ENCODE measurements at places on chromosomes 2 and 18.

DNA sequence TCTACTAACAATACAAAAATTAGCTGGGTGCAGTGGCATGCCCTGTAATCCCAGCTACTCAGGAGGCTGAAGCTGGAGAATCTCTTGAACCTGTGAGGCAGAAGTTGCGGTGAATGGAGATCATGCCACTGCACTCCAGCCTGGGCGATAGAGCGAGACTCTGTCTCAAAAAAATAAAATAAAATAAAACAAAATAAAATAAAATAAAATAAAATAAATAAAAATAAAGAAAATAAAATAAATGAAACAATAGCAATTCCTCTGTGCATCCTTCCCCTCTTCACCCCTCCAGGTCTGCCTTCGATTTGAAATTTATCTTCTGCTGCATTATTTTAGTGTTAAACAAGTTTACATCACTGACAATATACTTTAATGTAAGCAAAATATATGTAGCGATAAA lies 63.0 kb upstream of the UXS1 start:
- DNase-seq: no peak

DNA sequence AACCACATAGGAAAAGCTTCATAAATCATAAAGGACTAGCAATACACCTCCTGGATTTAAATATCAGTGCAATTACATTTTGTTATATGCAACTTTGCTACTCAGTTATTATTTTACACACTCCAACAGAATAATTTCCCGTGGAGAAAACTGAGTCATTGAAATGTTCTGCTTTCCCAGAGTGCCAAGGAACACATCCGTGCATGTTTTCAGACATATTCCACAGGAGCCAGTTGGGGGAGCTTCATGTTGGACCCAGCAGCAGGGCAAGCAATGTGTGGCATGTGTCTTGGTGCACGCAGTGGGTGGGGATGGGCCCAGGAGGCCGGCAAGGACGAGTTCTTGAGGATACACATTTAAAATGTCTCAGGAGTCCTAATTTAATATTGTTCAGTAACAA lies 14.4 kb upstream of the SMIM21 start:
- no peak for DNase-seq

DNA sequence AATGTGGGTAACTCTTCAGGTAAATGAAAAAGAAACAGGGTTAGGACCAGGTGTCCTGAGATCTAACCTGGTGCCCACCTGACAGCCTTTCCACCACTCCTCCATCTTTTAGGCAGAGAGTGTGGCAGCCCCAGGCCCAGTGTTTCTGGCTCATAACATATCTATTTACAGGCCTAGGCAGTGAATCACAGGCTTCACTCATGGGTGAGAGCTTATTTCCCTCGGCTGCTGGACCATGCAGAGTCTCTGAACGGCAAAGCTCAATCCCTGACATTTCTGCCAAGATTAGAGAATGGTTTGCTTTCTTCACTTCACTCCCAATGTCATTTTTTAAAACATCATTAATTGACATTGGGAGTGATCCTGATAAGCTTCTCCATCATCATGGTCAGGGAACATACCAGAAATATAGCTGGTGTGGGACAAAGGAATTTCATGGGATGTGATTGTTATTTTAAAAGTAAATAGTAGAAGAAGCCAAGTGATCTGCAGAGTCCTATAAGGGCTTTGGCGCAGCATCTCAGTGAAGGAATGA lies 323.9 kb downstream of the SETBP1 start:
- no peak for DNase-seq

- peak; percentile 76 for DNase-seq
Observed at GRCh38 chr2:37767959-37768925, 96.8 kb upstream of the CDC42EP3 start.

DNA sequence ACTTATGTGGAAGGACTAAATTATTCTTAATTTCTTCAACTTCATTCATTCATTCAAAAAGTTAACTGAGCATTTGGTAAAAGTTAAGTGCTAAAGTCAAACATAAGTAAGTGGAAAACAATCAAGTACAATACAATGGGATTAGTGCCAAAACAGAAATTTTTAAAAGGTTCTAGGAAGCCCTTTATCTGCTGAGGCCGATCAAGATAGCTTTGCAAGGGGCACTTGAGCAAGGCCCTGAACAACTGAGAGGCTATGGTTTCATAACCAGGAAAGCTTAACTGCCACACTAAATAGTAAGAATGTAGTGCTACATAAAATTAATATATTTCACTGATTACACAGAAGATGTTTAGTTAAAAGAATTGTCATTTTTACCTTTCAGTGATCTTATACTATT lies 76.5 kb downstream of the NOL10 start:
- no peak for DNase-seq

GRCh38 chr2:19346983-19347618 lies 11.3 kb downstream of the OSR1 start:
- DNase-seq: no peak

- DNase-seq: no peak
Observed at GRCh38 chr2:38267270-38267925, 109.7 kb downstream of the ATL2 start.

All from HT-29 (cell line).